ENCODE measurements at places on chromosomes 11 and 22.

- no peak for DNase-seq
Observed at GRCh38 chr11:103109818-103110388, 677 bp downstream of the DYNC2H1 start.

DNA sequence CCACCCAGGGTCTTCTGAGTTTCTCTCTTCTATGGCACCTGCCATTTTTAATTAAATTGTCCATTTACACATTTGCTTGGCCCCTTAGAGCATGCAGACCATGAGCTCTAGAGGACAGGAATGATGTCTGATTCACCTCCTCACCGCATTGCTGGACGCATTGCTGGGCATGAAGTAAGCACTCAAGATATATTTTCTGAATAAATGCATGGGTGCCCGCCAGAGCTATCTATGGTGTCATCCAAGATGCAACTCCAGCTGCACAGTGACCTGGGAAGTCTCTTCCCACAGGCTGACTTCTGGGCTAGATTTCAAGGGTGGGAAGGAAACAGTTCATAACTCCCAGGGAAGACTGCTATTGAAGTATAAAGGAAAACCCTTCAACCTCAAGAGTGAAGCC, 66.6 kb upstream of the ASPHD2 start:
- DNase-seq: no peak

GRCh38 chr11:19779740-19780139, 67.1 kb downstream of the NAV2 start:
- no peak for DNase-seq

DNA sequence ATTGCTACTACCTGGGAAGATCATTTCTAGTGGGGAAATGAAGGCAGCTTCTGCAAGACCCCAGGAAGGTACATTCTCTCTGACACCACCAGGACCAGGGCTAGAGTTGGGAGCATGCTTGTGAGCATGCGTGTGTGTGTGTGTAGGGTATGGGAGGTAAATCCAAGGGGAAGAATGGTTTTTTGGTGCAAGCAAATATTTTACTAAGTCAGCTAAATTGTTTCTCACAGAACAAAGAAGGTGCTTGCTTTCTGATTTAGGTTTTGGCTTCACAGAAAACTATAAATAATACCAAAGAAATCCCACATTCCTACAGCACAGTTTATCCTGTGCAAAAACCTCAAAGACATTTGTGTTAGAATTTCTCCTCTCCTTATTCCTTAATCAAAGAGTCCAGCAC, 344.0 kb upstream of the CCDC90B start:
- DNase-seq: no peak

DNA sequence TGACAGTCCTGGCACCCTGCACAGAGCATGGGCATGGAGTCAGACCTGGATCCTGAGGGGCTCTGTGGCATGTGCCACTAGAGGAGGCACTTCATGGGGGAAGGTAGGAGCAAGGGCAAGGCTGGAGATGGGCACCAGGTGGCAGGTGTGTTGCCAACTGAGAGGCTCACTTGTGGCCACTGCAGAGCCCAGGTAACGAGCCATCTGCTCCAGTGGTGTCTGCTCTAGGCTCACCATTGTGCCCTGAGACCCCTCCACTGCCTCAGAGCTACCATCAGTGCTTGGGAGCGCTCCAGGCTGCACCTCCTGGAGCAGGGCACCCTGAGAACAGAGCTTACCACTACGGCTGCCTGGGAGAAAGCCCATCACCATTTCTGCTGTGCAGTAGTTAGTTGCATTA, 1.3 kb upstream of the ZDHHC8 start:
- DNase-seq: no peak

All from D721Med (cell line).